ENCODE measurements at places on chromosomes 5 and 9.

GRCh38 chr5:89211836-89212235, 328.9 kb upstream of the MEF2C start:
- no peak for DNase-seq

DNA sequence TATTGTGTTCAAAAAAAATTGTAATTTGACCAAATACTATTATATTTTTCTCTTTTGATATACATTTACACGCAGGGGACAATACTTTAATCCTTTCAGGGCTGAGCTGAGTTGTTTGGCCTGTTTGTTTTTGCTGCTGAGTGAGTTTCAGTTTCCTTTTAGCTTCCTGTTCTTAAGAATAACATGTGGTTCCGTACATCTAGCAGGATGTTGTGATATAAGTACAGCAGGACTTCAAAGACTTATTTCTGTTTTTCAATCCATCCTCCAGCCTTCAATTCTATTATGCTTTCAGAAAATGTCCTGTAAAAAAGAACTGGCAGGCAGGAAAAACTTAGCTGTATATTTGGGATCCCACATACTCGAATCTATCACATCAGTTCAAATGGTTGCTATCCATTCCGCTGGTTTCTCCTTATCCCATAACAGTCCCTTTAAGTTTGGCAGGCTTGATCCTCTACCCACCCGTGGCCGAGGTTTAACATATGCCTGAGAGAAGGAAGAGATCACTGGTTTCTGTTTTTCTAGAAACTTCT, 1037.3 kb upstream of the ACO1 start:
- DNase-seq = peak; percentile 76

DNA sequence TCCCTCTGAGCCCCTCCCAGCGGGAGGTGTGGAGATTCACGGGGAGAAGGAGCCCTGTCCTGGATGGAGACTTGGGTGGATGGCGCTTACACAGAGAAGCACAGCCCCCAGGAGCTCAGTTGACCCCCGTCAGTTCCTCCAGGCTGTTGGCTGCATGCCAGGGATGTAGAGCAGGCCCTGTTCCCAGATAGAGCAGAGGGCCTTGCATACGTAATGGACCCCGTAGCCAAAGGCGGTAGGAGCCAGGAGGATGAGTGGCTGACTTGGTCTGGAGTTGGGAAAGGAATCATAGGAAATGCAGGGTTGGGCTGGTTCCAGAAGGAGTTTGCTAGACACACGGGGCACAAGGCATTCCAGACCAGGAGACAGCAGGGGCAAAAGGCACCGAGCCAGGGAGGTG, 2.5 kb downstream of the PMPCA start:
- DNase-seq = no peak

DNA sequence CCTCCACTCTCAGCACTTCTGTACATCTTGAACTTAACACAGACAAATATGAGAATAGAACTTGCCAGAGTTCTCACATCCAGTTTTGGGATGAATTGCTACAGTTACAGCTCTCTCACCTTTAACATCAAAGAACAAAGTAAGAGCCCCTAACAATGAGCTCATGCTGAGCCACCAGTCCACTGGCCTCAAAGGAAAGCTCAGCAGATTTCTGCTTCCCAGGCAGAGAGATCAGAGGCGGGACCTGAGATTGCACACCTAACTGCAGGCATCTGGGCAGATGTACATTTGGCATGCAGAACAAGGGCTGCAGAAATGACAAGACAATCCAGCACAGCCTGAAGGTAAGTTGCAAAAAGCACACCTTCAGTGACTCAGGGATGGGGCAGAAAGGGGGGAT, 300.9 kb downstream of the MRPS30 start:
- no peak for DNase-seq

GRCh38 chr5:122435761-122436160, 123.7 kb downstream of the SNCAIP start:
- no peak for DNase-seq

DNA sequence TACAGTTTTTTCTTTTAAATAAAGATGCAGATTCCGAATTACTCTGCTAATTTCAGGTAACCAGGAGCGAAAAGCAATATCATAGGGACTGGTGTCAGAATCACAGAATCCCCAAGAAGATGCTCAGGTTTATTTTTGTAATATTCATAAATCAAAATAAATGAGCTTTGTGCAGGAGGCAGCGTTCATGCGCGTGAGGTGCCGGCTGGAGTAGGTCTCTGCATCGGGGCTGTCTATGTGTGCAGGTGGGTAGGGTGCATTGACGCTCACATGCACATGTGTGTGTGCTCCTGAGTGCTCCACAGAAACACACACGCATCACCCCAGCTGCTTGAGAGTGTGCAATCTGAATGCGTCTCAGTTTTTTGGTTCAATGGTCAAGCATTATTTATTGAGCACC, 226.4 kb downstream of the PBX3 start:
- DNase-seq = no peak

- no peak for DNase-seq
Observed at GRCh38 chr9:108687006-108687987, 168.5 kb downstream of the ACTL7B start.

GRCh38 chr9:123419721-123420591, 64.0 kb downstream of the CRB2 start:
- no peak for DNase-seq

GRCh38 chr5:31383734-31384133, 148.2 kb downstream of the DROSHA start:
- DNase-seq = no peak

DNA sequence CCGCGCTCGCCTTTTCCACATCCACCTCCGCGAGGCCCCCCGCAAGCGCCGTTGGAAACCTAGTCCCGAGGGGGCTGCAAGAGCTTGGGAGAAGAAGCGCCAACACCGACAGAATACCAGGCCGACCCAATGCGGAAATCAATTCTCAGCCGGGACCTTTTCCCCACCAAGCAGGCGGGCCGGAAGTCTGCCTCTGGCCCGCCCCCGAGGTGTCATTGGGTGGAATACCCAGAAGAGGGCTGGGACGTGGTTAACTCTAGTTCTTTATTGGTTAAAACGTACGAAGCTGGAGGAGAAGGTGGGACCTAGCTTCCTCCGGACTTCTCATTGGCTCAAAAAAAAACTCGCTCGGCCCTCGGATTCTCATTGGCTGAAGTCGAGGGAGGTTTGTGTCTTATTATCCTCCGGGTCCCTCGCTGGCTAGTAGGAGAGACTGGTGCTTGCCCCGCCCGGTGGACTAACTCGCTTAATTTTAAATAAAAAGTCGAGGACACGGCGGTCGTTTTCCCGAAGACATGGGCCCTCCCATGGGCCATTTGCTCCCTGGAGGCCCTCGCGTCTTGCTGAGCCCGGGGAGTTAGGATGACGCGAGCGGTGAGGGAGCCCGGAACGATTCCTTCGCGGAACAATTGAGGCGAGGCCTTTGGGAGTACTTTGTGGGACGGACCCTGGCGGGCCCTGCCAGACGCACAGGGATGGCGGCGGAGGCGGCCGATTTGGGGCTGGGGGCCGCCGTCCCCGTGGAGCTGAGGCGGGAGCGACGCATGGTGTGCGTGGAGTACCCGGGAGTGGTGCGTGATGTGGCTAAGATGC, at the start of gene GTF3C5:
Gene GTF3C5, plus strand, starts transcription at position 681 of the 813 bp plus-strand sequence. Its CDS starts 15 bp downstream, at position 696.
- peak; percentile 96 for DNase-seq

DNA sequence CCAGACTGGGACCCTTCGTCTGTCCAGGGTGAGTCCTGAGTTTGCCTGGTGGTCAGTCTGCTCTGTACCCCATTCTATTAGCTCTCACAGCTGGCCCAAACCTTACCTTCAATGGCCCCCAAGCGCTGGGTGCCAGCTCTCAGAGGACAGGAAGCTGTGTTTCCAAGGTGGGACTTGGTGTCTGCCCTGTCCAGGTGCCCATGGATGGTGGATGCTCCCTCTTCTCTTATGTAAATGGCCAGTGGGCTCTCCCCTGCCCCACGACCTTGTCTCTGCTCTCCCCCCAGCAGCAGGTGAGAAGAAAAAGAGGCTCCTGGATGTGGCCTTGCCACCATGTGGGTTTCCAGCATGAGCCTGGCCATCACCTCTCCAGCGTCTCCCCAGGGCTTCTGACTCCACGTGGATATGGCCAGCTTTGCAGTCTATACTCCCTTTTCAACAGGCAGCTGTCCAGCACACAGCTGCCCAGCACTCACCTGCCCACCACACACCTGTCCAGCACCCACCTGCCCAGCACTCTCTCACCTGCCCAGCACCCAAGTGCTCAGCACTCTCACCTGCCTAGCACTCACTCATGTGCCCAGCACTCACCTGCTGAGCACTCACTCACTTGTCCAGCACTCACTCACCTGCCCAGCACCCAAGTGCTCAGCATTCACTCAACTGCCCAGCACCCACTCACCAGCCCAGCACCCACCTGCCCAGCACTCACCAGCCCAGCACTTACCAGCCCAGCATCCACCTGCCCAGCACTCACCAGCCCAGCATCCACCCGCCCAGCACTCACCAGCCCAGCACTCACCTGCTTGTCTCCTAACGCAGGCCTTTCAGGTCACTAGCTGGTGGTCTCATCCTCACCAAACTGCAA, 136.2 kb upstream of the IRX2 start:
- DNase-seq = no peak

DNA sequence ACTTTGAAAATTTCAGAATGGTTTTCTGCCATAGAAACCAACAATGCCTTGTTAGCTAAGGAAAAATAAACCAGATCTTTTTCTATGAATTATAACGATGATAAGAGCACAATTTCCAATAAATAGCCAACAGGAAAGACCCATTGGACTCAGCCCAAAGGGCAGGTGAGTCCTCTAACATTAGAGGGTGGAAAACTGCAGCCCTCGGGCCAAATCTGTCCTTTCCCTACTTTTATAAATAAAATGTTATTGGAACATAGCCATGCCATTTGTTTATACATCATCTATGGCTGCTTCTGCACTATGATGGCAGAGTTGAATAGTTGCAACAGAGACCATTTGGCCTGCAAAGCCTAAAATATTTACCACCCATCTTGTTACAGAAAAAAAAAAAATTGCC, 296.1 kb downstream of the FBXL7 start:
- no peak for DNase-seq

DNA sequence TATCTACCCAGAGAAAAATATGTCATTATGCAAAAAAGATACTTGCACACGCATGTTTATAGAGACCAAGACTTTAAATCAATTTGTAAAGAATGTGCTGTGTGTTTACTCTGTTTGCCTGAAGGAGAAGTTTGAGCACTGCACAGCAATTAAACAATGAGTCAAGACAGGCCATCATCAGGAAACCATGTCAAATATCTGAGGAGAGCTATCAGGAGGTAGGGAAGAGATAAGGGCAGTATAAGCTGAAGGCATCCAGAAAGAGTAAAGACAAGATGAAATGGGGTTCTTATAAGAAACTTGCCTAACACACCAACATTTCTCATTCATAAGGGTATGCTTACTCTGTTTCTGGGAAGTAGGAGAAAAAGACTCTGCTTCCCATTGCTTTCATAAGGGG, 405.8 kb upstream of the PTGER4 start:
- no peak for DNase-seq

GRCh38 chr5:167336161-167336560, 955.3 kb upstream of the WWC1 start:
- no peak for DNase-seq

DNA sequence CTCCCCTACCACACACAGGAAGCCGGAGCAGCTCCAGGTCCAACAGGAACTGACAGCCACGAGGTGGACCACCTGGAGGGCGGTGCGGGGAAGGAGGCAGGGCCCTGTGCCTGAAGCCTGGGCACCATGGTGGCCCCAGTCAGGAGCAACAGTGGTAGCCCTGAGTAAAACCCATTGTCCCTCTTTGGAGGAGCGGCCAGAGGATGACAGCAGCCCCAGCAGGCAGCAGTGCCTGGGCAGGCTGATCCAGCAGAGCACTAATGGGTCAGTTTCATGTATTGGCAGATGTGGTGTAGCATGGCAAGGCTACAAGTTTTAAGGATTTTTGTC, 47.7 kb upstream of the GARNL3 start:
- DNase-seq = no peak

- peak; percentile 3 for DNase-seq
Observed at GRCh38 chr9:110427497-110428104, 89.9 kb upstream of the TXNDC8 start.

- no peak for DNase-seq
Observed at GRCh38 chr5:58156361-58156760, 303.5 kb downstream of the PLK2 start.

- no peak for DNase-seq
Observed at GRCh38 chr9:114350636-114351401, 21.1 kb downstream of the ORM2 start.

DNA sequence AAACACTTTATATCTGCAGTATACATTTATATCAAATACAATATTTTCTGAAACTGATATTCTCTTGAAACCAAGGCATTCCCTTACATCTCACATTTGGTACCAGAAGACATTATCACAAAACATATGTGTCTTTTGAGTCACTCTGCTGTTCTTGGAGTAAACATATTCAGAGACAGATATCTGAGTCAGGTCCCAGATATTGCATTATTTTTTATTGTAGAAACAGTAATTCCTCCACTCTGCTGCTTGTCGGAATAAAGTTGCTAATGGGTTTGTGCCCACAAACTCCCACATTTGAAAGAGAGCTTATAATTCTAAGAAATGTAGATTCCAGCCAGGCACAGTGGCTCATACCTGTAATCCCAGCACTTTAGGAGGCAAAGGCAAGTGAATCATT, 261.1 kb upstream of the DAPK1 start:
- DNase-seq = no peak

GRCh38 chr9:35279946-35280345, 118.1 kb downstream of the UNC13B start:
- no peak for DNase-seq

GRCh38 chr5:154972476-154973080, 31.7 kb downstream of the MRPL22 start:
- no peak for DNase-seq

- DNase-seq = no peak
Observed at GRCh38 chr9:127567730-127568617, 44.1 kb upstream of the STXBP1 start.

- DNase-seq = no peak
Observed at GRCh38 chr5:135437796-135438560, 9.2 kb downstream of the DCANP1 start.

DNA sequence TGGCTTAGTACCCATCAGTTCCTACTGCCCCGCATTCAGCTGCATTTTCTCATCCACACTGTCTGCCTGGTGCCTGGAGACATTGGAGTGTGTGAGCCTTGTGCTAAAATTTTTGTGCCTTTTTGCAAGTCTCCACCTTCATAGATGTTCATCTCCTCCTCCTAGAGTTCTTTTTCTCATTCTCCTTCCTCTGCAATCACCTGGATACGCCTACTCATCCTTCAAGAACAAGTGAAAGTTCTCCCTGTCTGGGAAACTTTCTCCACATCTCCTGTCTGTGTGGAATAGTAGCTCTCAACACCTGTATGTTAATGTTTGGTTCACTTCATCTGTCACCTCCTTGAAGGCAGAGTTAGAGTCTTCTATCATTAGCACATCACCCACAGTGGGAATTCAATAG, 125.7 kb upstream of the FBXL17 start:
- DNase-seq = no peak

GRCh38 chr5:99765011-99765410, 770.2 kb upstream of the FAM174A start:
- DNase-seq = no peak

GRCh38 chr5:168319774-168320173, 28.3 kb downstream of the WWC1 start:
- DNase-seq = no peak

DNA sequence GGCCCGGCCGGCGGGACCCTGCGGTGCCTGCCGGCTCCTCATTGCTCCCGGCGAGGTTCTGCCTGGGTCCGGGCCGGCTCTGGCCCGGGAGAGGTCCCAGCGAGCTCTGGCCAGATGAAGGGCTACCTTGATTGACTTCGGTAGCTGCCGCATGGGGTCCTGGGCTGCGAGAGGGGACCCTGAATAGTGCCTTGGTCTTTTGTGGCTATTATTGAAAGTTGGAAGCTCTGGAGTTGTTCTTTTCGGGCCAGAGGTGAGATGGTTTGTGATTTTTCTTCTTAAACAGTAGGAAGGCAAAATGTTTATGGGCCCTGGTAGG, 635 bp downstream of the NAA35 start:
- DNase-seq = no peak

All from CD4-positive, alpha-beta T cell treated with Interleukin-15 for 4 hours (primary cell).